Activated naive CD4-positive, alpha-beta T cell (primary cell): ENCODE measurements at places on chromosomes 7 and 10.

DNA sequence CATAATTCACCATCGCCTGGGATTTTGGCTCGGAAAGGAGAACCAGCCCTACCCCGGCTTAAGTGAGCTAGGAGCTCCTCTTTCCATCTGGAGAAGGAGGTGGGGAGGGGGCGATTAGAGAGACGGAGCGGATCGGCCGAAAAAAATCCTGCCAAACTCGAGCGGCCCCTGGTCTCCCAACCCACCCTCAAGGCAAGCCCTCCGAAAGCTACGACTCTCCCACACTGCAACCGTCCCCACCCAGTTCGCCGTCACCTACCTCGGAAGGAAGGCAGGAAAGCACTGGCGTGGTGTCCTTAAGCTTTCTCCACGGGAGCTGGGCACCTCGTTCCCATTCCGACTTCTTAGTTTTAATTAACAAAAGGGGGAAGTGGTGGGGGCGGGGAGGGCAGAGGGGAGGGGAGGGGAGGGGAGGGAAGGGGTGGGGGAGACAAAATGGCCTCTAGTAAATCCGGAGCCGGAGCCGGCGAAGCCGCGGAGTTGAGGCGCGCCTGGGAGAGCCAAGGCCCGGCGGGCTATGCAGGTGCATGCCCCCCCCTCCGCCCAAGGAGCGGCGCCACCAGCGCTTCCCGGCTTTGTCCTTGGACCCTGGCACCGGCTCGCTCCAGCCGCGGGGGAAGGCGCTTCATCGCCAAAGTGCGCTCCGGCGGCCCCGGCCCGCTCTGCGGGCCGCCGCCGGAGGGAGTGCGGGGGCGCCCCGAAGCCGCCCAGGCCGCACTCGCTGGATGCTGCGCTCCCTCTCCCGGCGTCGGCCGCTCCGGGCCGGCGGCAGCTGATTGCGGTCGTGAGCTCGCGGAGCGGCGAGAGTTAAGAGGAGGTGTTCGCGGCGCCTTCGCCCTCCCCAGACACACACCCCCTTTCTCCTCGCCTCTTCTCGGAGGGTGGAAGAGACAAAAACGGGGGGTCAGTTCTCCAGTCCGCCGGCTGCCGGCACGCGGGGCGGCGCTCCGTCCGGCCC is at the start of gene LRRC4:
LRRC4 (minus strand) TSS at position 784 of the 958 bp plus-strand sequence. CDS start 797 bp downstream, outside the sequence.
- DNase-seq, result no peak

GRCh38 chr10:115525141-115525540 is 432.0 kb downstream of the ATRNL1 start:
- DNase-seq, result no peak

- DNase-seq, result no peak
Measured at GRCh38 chr10:84054743-84055142, 84.6 kb upstream of the GHITM start.

- no peak for DNase-seq
Measured at GRCh38 chr7:81195033-81195432, 276.2 kb upstream of the SEMA3C start.

- no peak for DNase-seq
Measured at GRCh38 chr7:75993689-75994387, 557 bp downstream of the TMEM120A start.
